ENCODE measurements at places on chromosomes 2 and 18. TPM values are rescaled to one million over a fixed set of nuclear protein-coding genes. Genes with fewer than 3 reads are reported as not detected.
A peak's percentile ranks its signal among the peaks of the same experiment; 100 is the strongest.

The ATG9A gene
- 43.6 TPM for total RNA-seq

GRCh38 chr2:77487074-77487803 lies 34.9 kb downstream of the LRRTM4 start:
- no peaks in the 10 kb centered on the region for H3K4me1 ChIP-seq
- H3K27me3 ChIP-seq, result no peaks in the 10 kb centered on the region
- DNase-seq, result no peak
- no peak overlapping the region for H3K4me3 ChIP-seq
- H3K27ac ChIP-seq, result no peak overlapping the region
- no peaks in the 10 kb centered on the region for H3K36me3 ChIP-seq

The RFX8 gene
- total RNA-seq, result 1.3 TPM

DNA sequence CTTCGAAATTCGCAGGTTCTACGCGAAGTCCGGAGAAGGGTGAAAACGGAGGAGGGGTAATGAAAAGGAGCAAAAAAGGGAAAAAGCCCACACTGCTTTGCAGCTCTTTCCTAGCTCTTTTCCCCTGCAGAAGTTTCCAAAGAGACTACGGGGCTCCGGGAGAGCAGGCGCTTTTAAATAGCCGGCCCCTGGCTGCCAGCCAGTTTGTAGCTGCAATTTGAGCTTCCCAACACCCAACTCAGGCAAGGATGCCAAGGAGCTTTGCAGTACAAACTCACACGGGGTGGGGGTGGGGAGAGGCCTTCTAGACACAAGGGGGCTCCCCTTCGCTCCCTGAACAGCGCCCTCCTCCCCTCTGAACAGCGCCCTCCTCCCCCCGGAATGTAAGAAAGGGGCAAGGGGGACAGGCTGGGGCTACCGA lies at the start of gene IGFBP5:
Gene IGFBP5 (minus strand): TSS at position 149 of the 421 bp plus-strand sequence. CDS start 774 bp downstream, outside the sequence.
- H3K27ac ChIP-seq, result no peak within 1 kb of the TSS
- DNase-seq, result peak; percentile 66
- H3K27me3 ChIP-seq, result peaks cover 19% of the 10 kb centered on the region
- H3K36me3 ChIP-seq, result no peaks in the 10 kb centered on the region
- H3K4me3 ChIP-seq, result peak within 1 kb of the TSS; percentile 68
- H3K4me1 ChIP-seq, result peaks cover 15% of the 10 kb centered on the region

GRCh38 chr2:44940732-44941464 lies 604 bp upstream of the SIX3 start:
- H3K27me3 ChIP-seq, result peaks cover 85% of the 10 kb centered on the region
- DNase-seq, result no peak
- no peak overlapping the region for H3K27ac ChIP-seq
- H3K4me3 ChIP-seq, result peak overlapping the region; percentile 41
- peaks cover 6% of the 10 kb centered on the region for H3K36me3 ChIP-seq
- peaks cover 47% of the 10 kb centered on the region for H3K4me1 ChIP-seq

DNA sequence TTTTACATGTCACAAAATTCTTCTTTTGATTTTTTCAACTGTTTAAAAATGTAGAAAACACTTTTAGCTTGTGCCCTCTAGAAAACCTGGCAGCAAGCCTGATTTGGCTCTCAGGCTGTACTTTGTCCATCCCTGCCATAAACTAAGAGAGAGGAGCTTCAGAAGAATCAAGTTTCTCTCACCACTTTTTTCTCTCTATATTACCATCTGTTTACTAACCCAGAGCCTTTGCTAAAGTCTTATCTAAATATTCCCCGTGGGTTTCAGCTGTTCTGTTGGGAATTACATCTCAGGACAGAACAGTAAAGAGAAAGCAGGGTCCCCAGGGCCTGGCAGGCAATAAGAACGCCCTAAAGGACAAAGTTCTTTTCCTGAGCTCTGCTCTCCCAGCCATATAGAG lies 409.1 kb upstream of the CRIM1 start:
- H3K4me3 ChIP-seq, result no peak overlapping the region
- H3K27me3 ChIP-seq, result no peaks in the 10 kb centered on the region
- no peaks in the 10 kb centered on the region for H3K36me3 ChIP-seq
- H3K4me1 ChIP-seq, result no peaks in the 10 kb centered on the region
- no peak for DNase-seq

GRCh38 chr2:31979018-31979417 lies 31.8 kb downstream of the MEMO1 start:
- no peak overlapping the region for H3K27ac ChIP-seq
- H3K27me3 ChIP-seq, result no peaks in the 10 kb centered on the region
- H3K4me1 ChIP-seq, result no peaks in the 10 kb centered on the region
- no peaks in the 10 kb centered on the region for H3K36me3 ChIP-seq
- no peak overlapping the region for H3K4me3 ChIP-seq

The SP5 gene
- total RNA-seq, result not detected

DNA sequence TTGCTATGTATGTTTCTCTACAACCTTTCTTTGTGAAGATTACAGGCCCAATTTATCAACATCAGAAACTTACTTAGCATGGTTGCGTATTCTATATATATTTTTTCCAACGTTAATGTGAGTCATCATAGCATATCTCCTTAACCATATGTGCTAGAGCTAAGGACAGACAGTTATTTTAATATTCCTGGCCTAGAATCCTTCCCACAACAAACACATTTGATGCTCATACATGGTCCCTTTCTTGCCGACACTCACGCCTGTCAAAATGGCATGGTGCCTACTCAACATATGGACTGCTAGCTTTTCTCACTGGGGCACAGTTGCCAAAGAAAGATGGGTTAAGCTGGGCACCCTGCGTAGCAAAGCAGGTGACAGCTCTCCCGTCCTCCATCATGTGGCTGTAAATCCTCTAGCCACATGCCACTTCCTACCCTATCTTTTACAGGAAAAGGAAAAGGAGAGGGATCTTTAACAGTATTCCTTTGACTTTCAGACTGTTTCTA lies 75.2 kb upstream of the GALNT5 start:
- no peaks in the 10 kb centered on the region for H3K27me3 ChIP-seq
- no peak for DNase-seq
- H3K4me3 ChIP-seq, result no peak overlapping the region
- H3K27ac ChIP-seq, result no peak overlapping the region
- H3K36me3 ChIP-seq, result no peaks in the 10 kb centered on the region
- H3K4me1 ChIP-seq, result no peaks in the 10 kb centered on the region

The CREG2 gene
- 2.2 TPM for total RNA-seq

GRCh38 chr18:9916077-9916639 lies 2.3 kb downstream of the VAPA start:
- H3K36me3 ChIP-seq, result no peaks in the 10 kb centered on the region
- H3K27me3 ChIP-seq, result no peaks in the 10 kb centered on the region
- no peak for DNase-seq
- H3K27ac ChIP-seq, result no peak overlapping the region

The ITGA6 gene
- total RNA-seq, result 117 TPM

DNA sequence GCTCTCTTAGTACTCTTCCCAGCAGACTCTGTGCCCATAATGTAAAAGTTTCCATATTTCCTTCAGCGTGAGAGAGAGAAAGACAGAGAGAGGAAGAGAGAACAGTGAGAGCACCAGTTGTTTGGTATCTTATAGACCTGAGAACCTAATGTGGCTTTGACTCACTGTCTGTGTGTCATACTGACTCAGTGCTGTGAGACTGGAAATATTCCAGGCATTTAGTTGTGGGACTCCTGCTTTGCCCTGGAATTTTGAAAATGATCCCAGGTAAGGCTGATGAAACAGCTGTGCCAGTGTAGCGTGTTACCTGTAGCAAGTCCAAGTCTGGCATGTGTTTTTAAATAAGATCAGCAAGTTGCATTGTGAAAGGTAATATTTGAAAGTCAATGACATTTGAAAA lies 87.9 kb upstream of the KCNH7 start:
- no peak for DNase-seq
- H3K36me3 ChIP-seq, result no peaks in the 10 kb centered on the region
- H3K27me3 ChIP-seq, result no peaks in the 10 kb centered on the region
- no peak overlapping the region for H3K27ac ChIP-seq
- H3K4me3 ChIP-seq, result no peak overlapping the region

The SMIM21 gene
- not detected for total RNA-seq

DNA sequence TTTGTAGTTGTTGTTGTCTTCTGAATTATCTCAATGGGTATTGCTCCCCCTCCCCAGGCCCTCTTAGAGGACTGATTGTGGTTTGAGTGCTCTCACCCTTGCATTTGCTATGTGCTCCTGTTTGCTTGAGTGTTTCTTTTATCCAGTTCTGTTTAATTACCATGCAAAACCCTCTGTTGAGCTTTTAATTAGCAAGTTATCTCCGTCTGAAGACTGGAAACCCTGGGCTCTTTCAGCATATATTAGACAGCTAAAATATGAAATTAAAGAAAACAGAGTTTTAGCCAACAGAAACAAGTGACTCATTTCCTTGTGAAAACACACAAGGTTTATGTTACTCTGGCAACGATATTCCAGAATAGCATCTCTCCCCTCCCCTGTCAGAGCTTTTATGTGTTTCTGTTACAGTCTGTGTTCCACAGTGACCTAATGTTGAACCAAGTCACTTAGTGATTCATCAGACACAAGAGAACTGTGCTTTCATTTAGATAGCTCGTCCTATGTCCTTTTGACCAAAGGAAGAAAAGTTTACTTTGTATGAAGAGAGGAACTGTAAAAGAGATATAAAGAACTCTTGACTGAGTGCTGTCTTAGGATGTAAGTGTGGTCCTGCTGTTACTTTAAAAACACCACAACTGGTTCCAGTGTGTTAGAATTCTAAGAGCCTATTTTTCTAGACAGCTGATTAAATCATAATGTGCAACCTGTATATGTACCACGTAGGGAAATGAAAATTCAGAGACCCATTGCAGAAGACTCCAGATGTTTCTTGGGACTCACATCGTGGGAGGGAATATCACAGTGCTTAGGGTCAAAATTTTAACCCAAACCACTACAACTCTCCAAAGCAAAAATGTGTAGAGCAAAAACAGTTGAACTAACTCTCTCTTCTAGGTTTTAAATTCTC lies 172.8 kb upstream of the RBMS1 start:
- H3K4me1 ChIP-seq, result no peaks in the 10 kb centered on the region
- no peak overlapping the region for H3K27ac ChIP-seq
- no peaks in the 10 kb centered on the region for H3K36me3 ChIP-seq
- DNase-seq, result no peak

DNA sequence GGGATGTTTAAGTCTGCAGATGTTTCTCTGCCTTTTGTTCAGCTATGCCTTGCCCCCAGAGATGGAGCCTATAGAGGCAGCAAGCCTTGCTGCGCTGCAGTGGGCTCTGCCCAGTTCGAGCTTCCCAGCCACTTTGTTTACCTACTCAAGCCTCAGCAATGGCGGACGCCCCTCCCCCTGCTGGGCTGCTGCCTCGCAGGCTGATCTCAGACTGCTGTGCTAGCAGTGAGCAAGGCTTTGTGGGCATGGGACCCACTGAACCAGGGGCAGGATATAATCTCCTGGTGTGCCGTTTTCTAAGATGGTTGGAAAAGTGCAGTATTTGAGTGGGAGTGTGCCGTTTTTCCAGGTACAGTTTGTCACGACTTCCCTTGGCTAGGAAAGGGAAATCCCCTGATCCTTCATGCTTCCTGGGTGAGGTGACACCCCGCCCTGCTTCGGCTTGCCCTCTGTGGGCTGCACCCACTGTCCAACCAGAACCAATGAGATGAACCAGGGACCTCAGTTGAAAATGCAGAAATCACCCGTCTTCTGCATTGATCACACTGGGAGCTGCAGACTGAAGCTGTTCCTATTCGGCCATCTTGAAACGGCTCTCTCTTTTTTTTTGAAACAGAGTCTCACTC lies 27.6 kb upstream of the ADAM23 start:
- no peak overlapping the region for H3K27ac ChIP-seq
- no peaks in the 10 kb centered on the region for H3K27me3 ChIP-seq
- DNase-seq, result no peak

The EIF2AK2 gene
- 46.3 TPM for total RNA-seq

DNA sequence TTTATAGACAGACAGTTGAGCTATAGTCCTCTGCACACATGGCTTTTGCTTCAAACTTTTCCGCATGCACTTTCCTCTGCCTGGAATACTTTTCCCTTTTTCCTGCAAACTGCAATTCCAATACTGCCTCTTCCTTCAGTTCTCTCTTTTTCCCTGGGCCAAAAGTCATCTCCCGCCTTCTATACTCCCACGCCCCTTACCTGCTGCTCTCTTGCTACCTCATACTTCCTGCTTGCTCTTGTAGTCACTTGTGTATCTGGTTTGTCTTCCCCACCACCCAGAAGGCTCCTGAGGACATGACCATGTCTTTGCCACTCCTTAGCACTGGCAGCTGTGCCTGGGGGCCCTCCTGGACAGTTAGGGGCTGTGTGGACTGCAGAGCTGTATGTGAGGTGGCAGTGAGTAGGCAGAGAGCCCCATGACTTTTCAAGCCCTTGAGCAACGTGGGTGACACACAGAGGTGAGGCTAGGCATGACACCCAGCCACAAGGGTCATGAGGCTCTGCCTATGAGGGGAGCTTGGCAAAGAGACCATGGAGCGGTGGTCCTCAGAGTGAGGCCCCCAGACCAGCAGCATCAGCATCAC lies 23.2 kb downstream of the SPEG start:
- H3K27ac ChIP-seq, result no peak overlapping the region
- no peak for DNase-seq
- no peak overlapping the region for H3K4me3 ChIP-seq
- peaks cover 20% of the 10 kb centered on the region for H3K4me1 ChIP-seq
- H3K27me3 ChIP-seq, result no peaks in the 10 kb centered on the region

The HK2 gene
- 61.9 TPM for total RNA-seq

The CASP10 gene
- total RNA-seq, result 4.2 TPM

The LRP1B gene
- total RNA-seq, result not detected

DNA sequence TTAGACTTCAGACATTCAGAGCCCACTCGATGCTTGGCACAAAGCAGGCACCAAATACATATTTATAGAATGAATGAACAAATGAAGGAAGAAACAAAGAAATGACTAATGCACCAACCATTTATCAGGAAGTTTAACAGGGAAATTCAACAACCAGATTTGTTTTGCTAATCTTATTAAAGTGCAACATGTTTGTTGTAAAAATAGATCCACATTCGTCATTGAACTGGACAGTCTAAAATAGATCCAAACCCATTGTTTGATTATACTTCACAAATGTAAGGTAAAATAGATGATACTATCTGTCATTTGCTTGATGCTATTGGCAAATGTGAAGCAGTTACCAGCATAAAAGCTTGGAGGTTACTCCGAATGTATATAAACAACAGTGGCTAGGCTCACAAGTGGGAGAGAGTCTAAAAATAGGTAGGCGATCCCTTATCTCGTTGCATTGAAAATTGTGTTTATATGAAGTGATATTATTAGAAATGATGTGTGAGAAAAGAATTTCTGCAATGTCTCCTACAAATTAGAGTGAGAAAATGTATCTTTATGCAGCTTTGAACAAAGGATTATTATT lies 246.2 kb downstream of the NEDD4L start:
- H3K36me3 ChIP-seq, result no peaks in the 10 kb centered on the region
- H3K4me3 ChIP-seq, result no peak overlapping the region
- no peak for DNase-seq
- H3K27ac ChIP-seq, result no peak overlapping the region
- no peaks in the 10 kb centered on the region for H3K27me3 ChIP-seq

The LRRC30 gene
- total RNA-seq, result not detected

The NAT8 gene
- not detected for total RNA-seq

The OTOS gene
- not detected for total RNA-seq

GRCh38 chr2:212424082-212424481 lies 114.5 kb downstream of the ERBB4 start:
- H3K4me3 ChIP-seq, result no peak overlapping the region
- H3K4me1 ChIP-seq, result peaks cover 2% of the 10 kb centered on the region
- DNase-seq, result no peak
- no peak overlapping the region for H3K27ac ChIP-seq
- H3K27me3 ChIP-seq, result no peaks in the 10 kb centered on the region

- H3K27me3 ChIP-seq, result no peaks in the 10 kb centered on the region
- peak; percentile 86 for DNase-seq
- no peaks in the 10 kb centered on the region for H3K36me3 ChIP-seq
- peak overlapping the region; percentile 80 for H3K27ac ChIP-seq
Measured at GRCh38 chr2:231672617-231673347, 35.5 kb upstream of the PTMA start.

- H3K4me3 ChIP-seq, result no peak overlapping the region
- peaks cover 67% of the 10 kb centered on the region for H3K27me3 ChIP-seq
- H3K4me1 ChIP-seq, result peaks cover 25% of the 10 kb centered on the region
- no peak for DNase-seq
Measured at GRCh38 chr2:172079416-172079815, 5.9 kb upstream of the DLX1 start.
